ENCODE measurements at places on chromosomes 7 and 10.

DNA sequence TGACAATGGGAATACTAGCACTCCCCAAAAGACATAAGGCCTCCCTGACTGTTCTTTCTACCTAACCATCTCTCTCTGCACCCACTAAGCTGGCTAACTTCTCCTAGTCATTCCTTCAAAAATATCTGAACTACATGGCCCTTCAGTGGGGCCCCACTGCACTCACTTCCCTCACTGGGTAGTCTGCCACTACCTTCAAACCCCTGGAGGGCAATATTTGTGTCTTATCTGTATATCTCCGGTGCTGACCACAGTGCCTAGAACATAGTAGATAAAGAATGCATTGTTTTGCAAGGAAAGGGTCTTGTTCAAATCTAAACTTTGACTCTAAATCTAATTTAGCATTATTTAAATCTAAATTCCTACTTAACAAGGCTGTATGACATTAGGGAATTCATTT lies 44.3 kb downstream of the CACUL1 start:
- no peak for DNase-seq

DNA sequence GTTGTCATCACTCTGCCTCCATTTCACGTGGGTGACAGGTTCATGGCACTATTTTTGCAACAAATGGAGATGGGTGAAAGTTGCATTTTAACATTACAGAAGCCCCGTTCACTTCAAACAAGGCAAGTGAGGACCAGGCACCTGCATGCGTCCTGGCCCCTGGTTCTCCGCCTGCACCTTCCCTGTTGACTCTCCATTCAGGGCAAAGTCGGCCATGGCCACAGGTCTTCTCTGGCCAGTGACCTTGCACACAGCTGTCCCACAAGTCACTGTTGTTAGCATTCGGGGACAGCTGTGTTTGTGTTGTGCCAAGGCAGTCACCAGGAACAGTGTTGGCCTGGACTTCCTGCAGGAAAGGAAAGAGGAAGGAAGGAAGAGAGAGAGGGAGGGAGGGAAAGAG lies 554.9 kb downstream of the TCERG1L start:
- DNase-seq = no peak

DNA sequence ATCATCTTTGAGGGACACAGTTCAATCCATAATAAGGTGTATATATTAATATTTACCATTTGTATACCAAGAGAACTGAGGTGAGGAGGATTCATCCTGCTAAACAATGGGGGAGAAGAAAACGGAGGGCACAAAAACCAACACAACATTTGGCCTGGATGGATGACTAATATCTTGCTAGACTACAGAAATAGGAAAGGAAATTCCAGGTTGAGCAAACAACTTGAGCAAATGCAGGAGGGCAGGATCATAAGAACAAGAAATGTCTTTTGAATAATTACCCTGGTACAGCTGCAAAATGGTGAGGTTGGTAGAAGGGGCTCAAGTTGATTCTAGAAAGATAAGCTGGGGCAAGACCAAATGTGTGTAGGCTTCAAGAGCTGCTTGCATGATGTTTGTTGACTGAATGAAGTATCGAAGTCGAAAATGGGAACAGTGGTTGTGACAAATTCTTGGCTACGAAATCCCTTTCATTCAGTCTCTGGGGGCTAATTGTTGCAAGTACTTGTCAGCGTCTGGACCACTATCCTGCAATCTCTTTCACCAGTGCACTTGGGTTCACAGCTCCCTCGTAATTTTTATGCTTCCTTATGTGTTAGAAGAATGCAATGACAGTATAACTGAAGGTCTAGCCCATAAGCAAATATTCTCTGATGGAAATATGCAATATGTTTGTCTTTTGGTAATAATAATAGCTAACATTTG lies 176.2 kb downstream of the PTEN start:
- DNase-seq = no peak

GRCh38 chr10:94443047-94443446 lies 40.7 kb downstream of the TBC1D12 start:
- DNase-seq = no peak

DNA sequence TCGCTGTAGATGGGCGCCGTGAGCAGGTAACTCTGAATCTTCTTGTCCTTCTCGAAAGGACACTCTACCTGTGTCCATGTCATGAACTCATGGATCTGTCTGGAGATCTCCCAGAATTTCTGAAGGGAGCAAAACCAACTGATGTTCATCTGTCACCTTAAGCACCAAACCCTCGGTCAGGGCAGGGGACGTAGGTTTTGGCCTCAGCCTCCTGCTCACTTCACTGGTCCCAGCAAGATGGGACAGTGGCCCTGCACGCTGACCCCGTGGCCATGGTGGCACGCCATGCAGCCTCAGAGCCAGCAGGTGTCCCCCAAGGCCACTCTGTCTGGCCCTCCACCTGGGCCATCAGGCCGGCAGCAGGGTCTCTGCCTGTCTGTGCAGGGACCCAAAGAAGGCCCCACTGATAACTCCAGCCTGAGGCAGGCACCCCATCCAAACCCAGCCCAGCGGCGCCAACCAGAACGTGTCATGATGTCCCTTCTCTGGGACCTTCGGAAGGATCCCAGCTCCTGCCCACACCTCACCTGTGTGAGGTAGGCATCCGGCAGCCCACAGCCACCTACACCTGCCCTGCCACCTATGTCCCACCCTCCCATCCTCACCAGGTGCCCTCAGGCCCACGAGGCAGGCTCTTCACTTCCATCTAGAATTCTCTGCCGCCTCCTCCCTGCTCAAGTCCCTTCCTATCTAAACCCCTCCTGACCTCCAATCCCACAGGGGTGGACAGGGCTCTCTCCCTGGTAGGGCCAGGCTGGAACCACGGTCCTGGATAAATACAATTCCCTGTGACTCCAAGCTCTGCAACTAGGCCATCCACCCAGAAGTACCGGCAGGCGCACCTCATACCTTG lies 59.0 kb downstream of the CSGALNACT2 start:
- no peak for DNase-seq

GRCh38 chr7:44633254-44634186 lies 27.1 kb downstream of the OGDH start:
- no peak for DNase-seq

- DNase-seq = no peak
These were observed 56.3 kb downstream of the WDFY4 start for GRCh38 chr10:48740988-48741387.

DNA sequence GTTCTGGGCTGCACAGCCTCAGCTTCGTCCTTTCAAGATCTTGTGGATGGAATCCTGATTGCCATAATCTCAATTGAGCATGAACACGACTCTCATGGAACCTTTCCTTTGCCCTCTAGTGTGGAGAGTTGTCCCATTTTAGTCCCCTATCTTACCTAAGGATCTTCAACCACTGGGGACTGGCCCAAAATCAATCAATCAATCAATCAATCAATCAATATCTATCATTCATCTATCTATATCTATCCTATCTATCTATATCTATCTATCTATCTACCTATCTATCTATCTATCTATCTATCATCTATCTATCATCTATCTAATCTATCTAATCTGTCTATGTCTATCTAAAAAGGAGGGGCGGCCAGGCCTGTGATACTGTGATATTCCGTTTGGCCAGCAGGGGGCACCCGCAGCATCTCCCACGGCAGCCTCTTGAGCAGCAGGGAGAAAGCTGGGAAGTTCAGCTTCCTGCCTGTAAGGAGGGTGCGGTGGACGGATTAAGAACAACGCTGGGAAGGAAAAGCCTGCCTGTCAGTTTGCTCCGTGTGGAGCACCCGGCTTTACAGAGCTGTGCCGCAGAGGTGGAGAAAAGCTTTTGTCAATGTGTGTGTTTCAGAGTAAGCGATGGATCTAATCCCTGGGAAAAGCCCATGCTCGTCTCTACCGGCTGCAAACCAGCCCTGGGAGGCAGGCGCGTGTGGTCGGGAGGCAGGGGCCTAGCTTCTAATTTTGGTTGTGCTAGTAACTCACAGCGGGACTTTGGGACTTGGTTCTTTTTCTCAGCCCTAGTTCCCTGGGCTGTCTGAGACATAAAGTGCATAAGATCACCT lies 124.9 kb downstream of the SH2D4B start:
- peak; percentile 62 for DNase-seq

DNA sequence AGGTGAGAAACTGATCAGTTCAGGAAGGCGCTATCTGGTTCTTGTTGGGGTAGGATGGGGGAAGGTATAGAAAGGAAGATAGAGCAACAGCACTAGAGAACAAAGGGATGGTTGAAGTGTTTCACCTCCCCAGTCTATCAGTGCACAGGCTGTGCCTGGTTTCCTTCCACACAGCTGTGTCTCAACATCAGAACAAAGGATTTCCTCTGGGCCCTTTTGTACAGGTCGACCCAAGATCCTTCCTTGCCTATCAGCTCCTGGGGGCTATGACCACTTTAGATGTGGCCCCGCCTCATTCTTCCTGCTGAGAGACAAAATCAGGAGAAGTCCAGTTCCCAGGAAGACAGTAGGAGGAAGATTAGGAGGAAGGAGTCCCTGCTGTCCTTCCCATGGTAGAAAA lies 65.6 kb downstream of the NAMPT start:
- DNase-seq = no peak

DNA sequence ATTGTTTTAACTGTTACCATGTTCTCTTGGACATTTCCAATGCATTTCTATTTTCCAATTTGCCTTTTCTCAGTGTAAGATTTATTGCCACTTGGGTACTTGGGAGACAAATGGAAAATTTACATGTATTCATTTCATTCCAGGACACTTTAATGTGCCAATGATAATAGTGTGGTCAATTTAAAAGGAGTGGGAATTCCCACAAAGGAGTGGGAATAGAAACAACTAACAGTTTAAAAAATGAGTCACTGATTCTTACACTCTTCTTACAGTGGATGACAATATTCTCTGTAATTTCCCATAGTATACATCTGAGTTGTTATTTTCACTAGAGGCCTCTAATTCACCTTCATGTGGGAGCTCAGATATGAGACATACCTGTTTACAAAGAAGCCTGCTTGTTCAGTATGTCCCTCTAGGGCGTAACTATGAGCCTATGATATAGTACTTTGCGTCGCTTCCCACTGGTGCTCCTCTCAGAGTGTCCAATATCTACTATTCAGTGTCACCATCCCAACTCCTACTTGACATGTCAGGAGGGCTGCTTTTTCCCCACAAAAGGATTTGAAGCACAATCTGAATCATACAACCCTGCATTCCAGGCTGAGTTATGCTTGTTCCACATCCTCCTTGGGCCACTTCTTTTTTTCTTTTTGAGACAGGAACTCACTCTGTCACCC lies 301.3 kb downstream of the PHTF2 start:
- no peak for DNase-seq

DNA sequence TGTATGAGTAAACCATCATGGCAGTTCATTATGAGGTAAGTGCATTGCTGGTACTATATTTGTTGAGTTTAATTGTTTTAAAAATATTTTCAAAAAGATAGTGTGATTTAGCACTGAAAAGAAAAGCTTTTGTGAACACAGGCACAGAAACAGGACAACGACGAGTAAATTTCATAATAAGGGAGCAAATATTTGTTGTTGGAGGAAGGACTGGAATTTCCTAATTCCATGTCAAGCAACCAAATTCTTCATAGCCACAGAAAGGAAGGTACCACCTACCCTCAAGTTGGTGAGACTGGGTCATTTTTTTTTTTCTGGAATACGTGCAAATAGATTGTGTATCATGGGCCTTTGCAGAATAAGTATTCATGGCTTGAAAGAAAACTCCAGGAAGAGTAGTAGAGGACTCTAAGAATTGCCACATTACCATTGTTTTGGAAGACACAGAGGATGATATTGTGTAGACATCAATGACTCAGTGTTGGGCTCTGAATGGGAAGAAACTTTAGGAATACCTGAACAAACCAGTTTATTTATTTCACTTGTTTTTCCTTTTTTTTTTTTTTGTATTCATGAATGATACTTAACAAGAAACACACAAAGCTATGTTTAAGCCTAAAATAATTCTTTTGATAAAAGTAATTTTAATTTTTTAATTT lies 7.8 kb downstream of the UBE2D4 start:
- DNase-seq = no peak

GRCh38 chr7:80679921-80680907 lies 41.8 kb downstream of the CD36 start:
- DNase-seq = no peak

DNA sequence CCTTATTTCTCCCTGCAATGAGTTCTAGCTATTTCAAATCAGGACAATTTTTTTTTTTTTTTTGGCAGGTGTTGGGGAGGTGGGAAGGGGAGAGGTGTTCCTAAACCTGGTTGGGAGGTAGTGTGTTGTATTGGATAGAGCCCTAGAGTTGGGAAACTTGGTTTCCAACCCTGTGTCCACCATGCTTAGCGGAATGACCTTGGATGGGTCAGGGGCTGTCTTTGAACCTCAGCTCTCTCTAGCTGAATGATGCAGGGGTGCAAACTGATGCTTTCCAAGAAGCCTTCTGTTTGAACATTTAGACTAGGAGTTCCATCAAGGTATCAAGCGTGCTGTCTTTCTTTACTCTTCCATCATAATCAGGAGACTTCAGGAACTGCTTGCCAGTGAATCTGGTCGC lies 332.2 kb downstream of the LRMDA start:
- DNase-seq = no peak

DNA sequence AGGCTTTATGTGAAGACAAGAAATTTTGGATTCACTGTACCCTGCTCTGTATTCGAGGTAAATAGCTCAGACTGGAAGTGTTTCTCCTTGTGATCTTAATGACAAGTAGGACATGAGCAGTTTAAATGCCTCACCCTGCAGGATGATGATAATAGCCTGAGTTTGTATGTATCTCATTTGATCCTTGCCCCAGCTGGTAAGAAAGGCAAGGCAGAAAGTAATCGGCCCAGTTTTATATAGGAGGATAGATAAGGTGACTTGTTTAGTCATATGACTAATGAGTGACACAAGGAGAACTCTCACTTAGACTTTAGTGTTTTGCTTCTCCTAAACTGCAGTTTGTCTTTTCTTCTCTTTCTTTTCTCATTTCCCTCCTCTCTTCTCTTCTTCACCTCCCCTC lies 372.6 kb downstream of the PHF14 start:
- DNase-seq = no peak

DNA sequence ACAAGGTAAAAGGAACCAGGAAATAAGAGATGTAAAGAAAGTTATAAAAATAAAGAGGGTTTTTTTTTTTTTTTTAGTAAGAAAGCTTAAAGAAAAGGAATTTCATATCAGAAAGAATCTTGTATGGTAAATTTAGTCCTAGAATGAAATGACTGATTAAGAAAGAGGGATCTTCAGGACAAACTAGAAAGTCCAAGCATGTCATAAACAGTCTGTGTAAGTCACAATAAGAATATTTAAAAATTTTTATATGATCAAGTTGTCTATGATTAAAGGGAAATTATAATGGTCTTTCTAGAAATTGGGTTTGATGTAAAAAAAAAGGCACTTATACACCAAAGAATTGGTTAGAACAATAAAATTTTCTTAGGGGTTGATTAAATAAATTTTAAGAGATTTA lies 289.5 kb downstream of the XPNPEP1 start:
- DNase-seq = no peak

GRCh38 chr10:29805134-29805723 lies 170.5 kb upstream of the SVIL start:
- no peak for DNase-seq
